Central memory CD8-positive, alpha-beta T cell (primary cell): ENCODE measurements at places on chromosomes 3 and 15.

GRCh38 chr15:73369154-73369694 is 466 bp upstream of the HCN4 start:
- DNase-seq, result no peak

DNA sequence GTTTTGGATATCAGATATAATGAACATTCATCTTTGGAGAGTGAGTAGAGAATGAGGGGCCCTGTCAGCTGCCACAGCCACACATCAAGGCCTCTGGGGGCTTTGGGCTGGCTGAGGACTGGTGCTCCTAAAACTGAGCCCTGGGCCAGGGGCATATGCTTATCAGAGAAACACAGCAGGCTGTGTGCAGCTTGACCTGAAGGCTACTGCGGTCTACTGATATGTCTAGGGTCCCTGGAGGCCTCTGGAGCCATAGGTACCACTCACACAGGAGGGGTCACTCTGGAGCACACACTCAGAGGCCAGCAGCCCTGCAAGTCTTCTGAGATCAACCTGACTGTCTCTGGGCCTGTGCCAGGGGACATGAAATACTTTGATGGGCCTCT is 7.6 kb downstream of the TF start:
- DNase-seq, result no peak

DNA sequence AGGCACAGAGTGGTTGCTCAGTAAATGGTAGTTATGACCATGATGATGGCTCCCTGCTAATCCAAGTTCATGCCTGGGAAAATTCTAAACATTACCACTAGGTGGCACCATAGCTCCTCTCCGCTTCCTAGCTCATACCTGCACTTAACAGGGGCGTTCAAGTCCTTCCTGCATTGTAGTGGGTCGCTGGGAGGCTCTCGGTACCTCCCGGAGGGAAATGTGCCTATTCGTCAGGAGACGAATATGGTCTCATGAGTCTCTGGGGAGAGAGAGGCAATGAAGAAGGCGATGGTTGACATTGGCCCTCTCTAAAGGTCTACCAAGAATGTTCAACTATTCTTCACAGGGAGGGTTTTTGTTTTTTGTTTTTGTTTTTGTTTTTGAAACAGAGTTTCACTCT is 10.9 kb downstream of the MESP1 start:
- DNase-seq, result peak; percentile 51

DNA sequence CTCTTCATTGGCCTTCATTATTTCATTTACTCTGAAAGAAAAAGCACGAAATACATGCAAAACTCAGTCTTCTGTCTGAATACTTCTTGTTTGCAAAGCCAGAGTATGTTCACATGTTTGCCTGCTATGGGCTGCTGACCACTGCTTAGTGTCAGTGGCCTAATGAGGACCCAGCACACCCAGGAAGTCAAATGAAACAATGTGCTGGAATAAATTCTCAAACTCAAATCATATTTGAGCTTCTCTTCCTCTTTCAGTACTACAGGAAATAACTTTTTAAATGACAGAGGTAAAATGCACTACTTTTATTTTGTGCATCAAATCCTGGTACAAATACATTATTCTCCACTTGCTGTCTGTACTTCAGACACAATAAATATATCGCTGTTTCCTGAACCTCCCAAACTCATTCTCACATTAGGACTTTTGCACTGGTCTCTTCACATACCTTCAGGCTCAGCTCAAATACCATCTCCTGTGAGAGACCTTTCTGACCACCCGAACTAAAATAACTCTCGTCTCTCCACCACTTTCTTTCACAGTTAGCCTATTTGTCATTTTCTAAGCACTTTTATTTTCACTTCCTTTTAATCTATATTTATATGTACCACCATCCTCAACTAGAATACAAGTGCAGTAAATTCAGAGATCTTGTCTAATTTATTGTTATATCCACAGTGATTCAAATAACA is 176.8 kb downstream of the TUSC7 start:
- DNase-seq, result no peak

DNA sequence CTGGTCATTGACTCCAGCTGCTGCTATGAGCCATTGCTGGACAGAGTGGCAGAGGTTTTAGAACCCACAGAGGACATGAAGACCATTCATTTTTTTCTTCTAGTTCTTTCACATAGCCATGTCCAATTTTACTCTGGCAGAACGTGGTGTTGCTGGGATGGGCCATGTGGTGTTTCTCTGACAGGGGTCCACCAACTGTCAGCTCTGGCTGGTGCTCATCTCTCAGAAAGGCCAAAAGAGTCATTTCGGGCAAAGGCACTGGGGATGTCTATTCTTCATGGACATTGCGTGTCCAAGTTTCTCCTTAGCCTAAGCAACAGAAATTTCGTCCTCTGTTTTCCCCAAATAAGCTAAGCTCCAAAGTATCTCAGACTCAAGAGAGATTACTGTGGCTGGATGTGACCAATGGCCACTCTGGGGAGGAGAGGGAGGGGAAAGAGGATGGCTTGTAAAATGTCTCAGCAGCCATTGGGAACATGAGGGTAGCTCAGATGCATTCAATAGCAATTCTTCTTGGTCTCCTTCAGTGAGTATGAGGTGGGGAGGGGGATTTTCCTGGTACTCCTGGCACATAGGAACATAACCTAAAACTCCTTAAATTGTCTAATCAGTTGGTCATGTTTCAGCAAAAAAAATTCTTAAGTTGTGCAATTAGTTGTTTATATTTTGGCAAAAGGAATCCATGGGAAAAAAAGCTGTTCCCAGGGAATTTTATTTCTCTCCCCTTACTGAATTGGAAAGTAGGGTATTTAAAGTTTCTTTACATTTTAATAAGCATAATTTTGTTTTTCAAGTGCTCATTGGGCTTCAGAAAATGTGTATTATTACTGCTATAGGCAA is 131.6 kb upstream of the MITF start:
- no peak for DNase-seq

- DNase-seq, result no peak
Measured at GRCh38 chr15:55687792-55688191, 55.2 kb downstream of the PRTG start.

DNA sequence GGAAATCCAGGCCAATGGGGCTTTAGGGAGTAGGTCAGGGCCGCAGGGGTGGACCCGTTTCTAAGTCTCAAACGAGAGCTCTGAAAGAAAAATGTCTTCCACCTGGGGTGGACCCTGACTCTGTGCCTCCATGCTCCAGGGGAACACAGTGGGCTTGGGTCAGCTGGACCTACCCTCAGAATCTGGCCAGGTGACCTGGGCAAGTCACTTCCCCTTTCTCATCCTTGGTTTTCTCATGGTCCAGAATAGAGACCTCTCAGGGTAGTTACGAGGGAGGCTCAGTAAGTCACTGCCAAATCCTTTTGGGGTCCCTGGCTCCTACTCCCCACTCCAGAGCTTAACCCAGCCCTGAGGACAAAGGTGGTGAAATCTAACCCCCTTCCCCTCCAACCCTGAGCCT is 25.8 kb downstream of the EFCAB12 start:
- DNase-seq, result no peak

- DNase-seq, result no peak
Measured at GRCh38 chr3:102183623-102184022, 251.2 kb upstream of the ZPLD1 start.

- DNase-seq, result no peak
Measured at GRCh38 chr3:85922374-85922773, 963.6 kb downstream of the CADM2 start.

- no peak for DNase-seq
Measured at GRCh38 chr3:20012164-20012563, at the start of gene PP2D1. PP2D1 (minus strand) TSS chr3:20012264; CDS start chr3:20012072, 192 bp downstream.

DNA sequence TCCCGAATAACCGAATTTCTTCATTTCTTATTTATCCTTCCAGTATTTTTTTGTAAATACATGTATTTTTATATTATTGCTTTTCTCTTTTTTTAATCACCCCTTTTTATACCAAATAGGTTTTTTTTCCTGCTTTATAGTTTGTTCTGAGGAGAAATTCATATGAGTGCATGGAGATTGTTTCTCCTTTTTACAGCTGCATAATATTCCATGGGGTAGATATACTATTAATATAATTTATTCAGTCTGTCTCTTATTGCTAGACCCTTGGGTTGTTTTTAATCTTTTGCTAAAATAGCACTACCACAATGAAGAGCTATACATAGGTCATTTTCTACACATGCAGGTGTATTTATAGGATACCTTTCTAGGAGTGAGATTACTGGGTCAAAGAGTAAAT is 3.5 kb upstream of the TMEM87A start:
- DNase-seq, result no peak

GRCh38 chr3:190070622-190071347 is 49.9 kb downstream of the P3H2 start:
- no peak for DNase-seq

GRCh38 chr3:153974614-153975013 is 146.6 kb upstream of the ARHGEF26 start:
- DNase-seq, result no peak

- no peak for DNase-seq
Measured at GRCh38 chr3:190996181-190996775, 133.8 kb upstream of the GMNC start.

DNA sequence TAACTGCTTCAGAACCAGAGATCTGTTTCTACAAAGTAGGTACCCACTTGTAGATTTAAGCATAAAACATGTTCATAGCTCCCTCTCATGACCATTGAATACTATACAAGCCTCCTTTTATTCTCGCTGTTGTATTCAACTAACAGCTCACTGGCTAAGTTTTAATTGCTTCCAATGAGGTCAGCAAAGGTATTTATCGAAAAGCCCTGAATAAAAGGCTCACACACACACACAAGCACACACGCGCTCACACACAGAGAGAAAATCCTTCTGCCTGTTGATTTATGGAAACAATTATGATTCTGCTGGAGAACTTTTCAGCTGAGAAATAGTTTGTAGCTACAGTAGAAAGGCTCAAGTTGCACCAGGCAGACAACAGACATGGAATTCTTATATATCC is at the start of gene FGF7:
TSS of gene FGF7 (plus strand) at position 222 of the 400 bp plus-strand sequence. CDS start 1,056 bp downstream, outside the sequence.
- DNase-seq, result no peak

DNA sequence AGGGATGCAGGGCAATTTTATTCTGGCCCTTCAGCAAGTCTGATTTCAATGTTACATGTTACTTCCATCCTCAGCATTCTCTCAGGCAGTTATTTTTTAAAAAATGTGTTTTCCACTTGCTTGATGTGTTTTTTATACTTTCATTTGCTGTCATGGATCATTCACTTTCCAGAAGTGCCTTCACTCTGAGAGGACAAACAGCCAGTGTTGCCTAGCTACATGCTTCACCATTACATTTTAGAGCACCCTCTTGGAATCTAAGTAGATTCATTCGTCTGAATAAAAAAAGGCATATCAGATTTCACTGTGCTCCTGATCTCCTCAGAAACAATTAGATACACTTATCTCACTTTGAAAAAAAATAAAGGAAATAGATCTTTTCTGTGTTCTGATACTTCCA is 93.6 kb upstream of the POU1F1 start:
- no peak for DNase-seq

DNA sequence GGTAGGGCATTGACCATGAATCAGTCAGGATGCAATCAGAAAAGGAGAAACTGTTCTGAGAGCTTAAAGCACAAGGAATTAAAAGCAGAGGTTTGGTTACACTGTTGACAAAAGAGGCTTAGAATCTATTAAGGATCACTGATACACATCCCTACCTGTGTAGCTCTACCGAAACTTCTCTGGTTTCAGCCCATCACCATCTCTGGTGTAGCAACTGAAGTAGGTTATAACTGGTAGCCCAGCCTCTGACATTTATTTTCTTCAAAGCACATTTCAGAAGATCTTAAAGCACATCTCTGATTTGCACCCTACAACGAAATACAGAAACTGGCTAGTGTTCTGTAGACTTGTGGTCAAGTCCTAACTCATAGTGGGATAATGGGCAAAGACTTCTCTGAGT is 283.7 kb downstream of the GBE1 start:
- no peak for DNase-seq

- no peak for DNase-seq
Measured at GRCh38 chr3:193843474-193844301, 250.7 kb downstream of the OPA1 start.

DNA sequence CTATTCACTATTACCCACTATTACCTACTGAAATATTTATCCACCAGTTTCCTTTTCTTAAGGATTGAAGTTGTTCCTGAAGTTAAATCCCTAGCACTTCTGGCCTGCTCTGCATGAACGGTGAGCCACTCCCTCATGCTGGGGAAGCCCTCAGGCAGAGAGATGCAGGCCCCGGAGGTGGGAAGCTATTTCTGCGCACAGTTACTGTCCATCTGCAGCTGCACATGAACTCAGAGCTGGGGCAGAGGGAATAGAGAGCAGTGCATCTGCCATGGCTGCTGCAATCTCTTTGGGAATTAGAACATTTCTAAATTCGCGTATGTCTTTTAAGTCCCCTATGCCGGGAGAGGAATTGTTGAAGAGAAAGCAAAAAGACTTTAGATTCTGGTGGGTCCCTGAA is 6.3 kb upstream of the GALNT15 start:
- no peak for DNase-seq

- DNase-seq, result no peak
Measured at GRCh38 chr3:20288050-20288449, 102.0 kb upstream of the SGO1 start.

DNA sequence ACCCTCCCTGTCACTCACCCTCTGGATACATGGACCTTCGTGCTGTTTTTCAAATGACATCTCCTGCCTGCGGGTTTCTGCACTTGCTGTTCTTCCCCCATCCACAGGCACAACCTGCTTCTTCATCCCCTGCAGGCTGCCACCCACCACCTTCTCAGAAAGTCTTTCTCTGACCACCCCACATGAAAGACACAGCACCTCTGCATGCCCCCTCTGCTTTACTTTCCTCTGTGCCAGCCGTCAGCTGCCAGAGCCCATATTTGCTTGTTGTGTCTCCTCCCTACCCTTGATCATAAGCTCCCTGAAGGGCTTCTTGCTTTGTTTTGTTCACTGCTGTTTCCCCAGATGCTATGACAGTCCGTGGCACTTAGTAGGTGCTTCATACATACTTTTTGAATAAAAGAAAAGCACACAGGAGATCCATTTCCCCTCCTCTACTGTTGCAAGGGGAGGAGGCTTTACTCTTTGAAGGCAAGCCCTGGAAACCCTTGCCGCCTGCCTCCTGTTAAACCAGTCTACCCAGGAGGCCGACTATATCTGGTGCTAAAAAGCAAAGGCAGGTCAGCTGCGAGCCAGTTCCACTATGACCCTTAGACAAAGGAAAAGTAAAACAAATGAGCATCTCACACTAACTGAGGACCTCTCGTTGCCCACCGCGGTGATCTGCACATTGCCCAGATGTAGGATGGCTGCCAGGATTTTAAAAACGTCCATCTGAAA is 31.9 kb downstream of the MYO5C start:
- no peak for DNase-seq

DNA sequence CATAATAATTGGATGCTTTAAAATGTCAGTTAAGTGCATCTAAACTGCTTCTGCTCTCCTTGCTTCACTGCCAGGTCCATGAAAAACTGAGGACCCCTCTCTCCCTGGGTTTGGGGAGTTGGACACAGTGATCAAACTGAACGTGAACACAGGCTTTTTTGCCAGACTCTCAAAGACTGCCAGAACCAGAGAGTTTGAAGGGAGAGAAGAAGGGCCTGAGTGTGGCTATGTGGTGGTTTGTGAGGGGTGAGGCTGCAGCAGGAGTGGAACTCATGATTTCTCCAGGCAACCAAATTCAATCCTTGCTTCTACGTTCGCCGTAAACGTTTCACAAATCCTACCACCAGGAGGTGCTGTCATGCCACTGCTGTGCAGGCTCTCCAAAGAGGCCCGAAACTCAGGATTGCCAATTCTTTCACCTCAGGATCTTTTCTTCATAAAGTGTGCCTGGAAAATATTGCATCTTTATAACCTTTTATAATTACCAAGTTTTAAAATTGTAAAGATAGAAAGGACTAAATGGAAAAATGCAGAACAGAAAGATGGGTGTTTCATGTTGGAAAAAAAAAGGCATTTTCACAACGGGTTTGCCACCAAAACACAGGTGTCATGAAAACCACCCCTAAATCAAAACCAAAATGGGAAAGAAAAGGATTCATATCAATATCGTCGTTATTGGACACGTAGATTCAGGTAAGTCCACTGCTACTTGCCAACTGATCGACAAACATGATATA is 19.7 kb downstream of the TM4SF4 start:
- no peak for DNase-seq
